Stimulated activated CD8-positive, alpha-beta memory T cell treated with anti-CD3 and anti-CD28 coated beads, Interleukin-7, amount 100 ng/mL, for 48 hours (primary cell): ENCODE measurements at places on chromosomes 6 and 20.

- no peak for DNase-seq
Measured at GRCh38 chr6:82738773-82739172, 326.9 kb downstream of the UBE3D start.

- DNase-seq = no peak
Measured at GRCh38 chr20:49706630-49707091, 7.0 kb downstream of the B4GALT5 start.

- peak; percentile 34 for DNase-seq
Measured at GRCh38 chr6:42781796-42782688, at the start of gene BICRAL. BICRAL (plus strand) TSS chr6:42782052; CDS start chr6:42822023, 39,971 bp downstream.

GRCh38 chr20:12605751-12606150 is 403.0 kb upstream of the SPTLC3 start:
- DNase-seq = no peak

DNA sequence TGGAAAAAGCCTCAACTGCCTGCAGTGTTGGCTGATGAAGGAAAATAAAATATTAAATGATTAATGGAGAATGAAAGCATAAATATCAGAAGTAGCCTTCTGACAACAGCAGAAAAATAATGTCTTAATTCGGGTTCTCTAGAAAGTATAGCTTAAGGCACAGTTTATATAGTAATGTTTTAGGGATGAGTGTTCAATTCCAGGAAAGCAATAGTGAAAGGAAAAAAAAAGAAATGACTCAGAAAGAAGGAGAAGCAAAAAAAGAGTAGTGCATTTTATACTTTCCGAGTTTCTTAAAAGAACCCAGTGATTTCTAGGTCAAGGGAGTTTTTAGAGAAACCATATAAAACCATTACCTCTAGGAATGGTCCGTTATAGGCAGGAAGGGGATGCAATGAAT is 137.3 kb downstream of the HTR1B start:
- no peak for DNase-seq

- no peak for DNase-seq
Measured at GRCh38 chr6:112187736-112188135, 66.6 kb downstream of the LAMA4 start.

- DNase-seq = no peak
Measured at GRCh38 chr6:128686084-128686483, 165.7 kb upstream of the PTPRK start.

GRCh38 chr6:26123675-26123946 is 36.4 kb downstream of the HFE start:
- DNase-seq = peak; percentile 73

DNA sequence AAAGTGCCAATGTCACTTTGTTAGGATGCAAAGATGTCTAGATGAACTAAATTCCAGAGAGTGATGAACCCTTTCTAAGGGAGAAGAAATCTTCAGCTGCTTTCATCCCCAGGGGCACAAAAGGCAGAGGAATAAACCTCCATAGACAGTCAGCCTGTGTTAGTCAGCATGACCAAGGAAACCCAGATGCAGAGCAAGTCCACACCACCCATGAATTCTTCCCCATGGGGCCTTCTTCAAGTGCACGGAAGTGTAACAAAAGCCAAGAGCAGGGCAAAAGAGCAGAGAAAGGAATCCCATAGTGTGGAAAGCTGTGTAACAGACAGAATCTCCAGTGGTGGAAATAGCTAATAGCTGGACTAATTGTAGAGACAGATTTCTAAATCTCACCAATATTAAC is 50.0 kb downstream of the DCDC2 start:
- DNase-seq = no peak

- no peak for DNase-seq
Measured at GRCh38 chr6:152093711-152094110, 286.2 kb downstream of the ESR1 start.

GRCh38 chr20:39057911-39058310 is 95.8 kb downstream of the DHX35 start:
- no peak for DNase-seq

GRCh38 chr6:132190815-132191175 is 210.5 kb downstream of the MOXD1 start:
- DNase-seq = no peak

DNA sequence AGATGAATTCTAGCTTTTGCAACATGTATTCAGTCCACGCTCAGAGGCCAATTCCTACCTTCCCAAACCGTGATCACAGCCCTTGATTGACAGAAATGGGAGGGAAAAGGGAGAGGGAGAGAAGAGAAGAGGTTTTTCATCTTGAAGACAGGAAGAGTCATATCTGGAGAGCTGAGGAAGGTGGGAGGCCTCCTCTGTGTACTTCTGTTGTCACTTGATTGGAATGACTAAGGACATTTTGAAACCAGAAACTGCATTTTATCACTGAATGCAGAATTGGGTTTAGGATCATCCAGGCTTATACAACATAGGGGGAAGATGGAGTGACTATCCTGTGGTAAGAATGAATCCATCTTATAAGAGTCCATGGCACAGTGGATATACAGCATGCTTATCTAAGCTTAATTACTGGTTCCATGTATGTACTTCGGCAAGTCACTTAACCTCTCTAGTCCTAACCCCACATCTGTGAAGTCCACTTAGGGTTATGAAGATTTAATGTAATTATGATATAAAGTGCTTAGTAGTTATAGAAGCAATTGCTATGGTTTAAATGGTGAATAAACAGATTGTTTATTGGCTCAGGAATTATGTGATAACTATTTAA is 144.0 kb downstream of the BCKDHB start:
- DNase-seq = no peak

DNA sequence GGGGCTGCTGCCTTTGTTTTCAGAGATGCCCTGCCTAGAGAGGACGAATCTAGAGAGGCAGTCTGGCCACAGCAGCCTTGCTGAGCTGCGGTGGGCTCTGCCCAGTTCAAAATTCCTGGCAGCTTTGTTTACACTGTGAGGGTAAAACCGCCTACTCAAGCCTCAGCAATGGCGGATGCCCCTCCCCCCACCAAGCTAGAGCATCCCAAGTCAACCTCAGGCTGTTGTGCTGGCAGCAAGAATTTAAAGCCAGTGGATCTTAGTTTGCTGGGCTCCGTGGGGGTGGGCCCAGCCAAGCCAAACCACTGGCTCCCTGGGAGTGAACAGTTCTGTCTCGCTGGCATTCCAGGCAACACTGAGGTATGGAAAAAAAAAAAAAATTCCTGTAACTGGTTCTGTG is 970.9 kb downstream of the TBC1D32 start:
- no peak for DNase-seq

GRCh38 chr20:62294516-62294915 is 8.3 kb upstream of the ADRM1 start:
- DNase-seq = no peak

GRCh38 chr6:140001821-140002341 is 627.4 kb upstream of the CITED2 start:
- DNase-seq = no peak

DNA sequence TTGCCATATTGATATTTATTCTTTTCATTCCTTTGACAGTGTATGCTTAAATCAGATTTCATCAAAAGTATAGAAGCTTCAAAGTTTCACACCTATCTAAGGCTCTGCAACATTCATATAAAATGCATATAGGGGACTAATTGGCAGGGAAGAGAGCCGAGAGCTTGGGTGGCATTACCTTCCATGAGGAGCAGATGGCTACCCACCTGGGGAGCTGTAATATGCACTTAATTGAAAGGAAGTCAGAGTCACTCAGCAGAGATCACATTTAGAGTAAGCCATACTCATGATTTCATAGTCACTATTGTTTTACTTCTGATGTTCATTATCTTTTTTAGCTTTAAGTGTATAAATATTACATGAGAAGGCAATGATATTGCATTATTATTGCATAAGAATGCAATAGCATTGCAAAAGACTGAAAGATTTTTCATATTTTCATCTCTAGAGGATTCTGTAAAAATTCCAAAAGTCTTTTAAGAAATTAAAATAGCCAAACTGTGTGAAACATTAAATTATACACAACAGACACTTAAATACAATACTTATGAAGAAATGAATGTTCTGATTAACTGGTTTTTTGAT is 1305.2 kb downstream of the EPHA7 start:
- no peak for DNase-seq

DNA sequence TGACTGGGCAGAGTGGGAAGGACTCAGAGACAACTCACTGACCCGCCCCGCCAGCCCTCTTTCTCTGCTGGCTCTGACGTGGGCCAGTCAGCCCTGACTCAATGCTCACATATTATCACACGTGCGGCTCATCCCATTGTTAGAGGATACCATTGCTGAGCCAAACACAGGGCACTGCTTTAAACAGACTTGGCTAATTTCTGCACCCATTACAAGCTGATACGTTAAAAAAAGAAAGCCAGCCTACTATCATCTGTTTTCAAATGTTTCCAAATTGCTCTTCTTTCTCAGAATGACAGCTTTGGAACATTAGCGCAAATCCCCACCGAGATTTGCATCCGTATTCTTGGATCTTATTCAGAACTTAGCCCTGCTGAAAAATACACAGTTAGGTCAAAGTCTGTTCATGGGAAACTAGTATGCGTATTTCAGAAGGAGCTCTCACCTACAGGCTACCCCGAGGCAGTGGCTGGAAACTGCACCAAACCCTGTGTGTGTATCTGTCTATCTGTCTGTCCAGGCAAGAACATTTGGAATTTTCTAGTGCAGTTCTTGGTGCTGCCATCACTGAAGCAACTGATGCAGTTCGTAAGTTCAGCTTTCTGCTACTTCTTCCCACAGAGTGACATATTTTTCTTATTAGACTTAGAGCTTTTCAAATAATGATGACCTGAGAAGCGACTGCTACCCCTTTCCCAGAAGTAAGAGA is 32.8 kb downstream of the RAMACL start:
- DNase-seq = no peak

DNA sequence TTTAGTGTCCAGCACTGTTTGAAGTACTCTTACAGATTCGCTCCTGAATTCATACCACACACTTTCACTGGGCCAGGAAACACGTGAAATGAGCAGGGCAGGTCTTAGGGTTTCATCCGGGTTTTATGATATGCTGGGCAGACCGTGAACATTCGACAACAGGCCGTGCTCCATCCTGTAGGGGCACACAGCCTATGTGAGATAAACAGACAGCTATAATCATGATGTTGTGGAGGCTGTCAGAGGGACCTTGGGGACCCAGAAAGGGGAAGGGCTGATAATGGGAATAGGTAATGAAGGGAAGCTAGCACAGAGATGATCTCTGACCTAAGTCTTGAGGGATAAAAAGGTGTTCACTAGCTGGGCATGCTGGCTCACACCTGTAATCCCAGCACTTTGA is 110.4 kb downstream of the RIN2 start:
- DNase-seq = no peak

GRCh38 chr20:18909254-18909653 is 95.7 kb downstream of the SCP2D1 start:
- DNase-seq = no peak

- DNase-seq = no peak
Measured at GRCh38 chr20:46933150-46933549, 38.5 kb downstream of the EYA2 start.

DNA sequence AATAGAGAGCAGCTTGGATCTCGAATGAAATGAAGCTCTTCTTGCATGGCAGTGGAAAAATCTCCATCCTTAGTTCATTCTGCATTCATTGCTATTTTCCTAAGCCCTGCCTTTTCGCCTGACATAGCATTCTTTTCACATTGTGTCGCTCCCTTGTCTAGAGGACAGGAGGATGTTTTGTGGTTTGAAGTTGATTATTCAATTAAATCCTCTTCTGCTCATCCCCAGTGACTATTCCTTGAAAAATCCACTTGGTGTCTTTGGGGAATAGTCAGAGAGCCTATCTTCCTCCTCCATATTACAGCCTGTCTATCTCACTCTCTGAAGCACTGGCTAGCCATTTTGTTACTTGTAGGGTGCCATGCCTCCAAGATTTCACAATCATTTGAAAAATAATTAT is 161.2 kb downstream of the KLHL32 start:
- no peak for DNase-seq

DNA sequence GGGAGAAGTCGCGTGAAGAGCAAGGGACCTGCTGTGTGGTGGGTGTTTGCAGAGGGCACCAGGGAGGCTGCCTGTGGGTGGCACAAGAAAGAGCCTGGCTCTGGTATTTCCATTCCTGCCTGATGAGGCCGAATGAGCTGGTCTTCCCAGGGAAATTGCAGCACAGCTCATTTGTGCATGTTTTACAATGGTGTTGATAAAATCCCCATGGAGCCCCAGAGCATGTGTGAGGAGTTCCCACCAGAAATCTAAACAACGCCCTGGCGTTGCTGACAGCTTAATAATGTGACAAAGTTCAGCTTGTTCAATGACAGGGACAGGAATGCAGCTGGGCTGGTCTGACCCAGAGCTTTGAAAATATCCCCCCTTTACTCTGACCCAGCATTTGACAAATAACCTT is 135.5 kb downstream of the CLIC5 start:
- DNase-seq = no peak

GRCh38 chr20:35398660-35399144 is 13.1 kb downstream of the UQCC1 start:
- DNase-seq = no peak

- DNase-seq = no peak
Measured at GRCh38 chr6:57183336-57183735, 11.2 kb downstream of the BAG2 start.

- DNase-seq = no peak
Measured at GRCh38 chr6:164812706-164813105, 496.7 kb downstream of the C6orf118 start.

DNA sequence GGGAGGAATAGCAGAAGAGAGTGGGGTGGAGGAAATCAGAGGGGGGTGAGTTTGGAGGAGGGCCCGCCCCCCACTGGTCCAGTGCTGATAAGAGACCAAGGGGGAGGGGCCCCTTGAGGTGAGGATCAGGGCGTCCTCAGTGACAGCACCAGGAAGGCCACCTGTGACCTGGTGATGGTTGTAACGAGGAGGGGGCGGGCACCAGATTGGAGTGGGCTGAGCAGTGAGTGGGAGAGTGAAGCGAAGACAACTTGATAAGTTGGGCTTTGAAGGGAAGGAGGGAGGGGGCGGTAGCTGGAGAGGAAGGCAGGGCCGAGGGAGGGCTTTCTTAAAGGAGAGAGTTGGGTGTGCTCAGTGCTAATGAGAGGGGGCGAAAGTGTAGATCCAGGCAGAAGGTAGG is 30.7 kb downstream of the CDH22 start:
- no peak for DNase-seq

DNA sequence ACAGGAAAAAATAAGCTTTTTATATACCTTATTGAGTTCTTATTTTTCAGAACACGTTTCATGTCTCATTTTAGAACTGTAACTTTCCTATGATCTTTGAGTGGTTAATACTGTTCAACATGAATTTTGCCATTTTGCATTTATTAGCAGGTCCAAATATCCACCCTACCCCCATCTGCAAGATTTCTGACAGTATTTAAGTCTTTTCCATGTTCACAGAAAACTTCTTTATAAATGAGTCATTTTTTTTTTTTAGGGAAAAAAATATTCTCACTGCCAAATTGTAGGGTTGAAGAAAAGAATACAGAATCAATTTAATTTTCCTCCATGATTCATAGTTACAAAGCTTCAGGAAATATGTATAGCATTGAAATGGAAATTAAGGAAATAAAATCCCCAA is 101.8 kb downstream of the COL21A1 start:
- DNase-seq = no peak

- no peak for DNase-seq
Measured at GRCh38 chr6:150887978-150888563, 22.6 kb downstream of the MTHFD1L start.

GRCh38 chr6:151325075-151326050 is 66.0 kb downstream of the ZBTB2 start:
- no peak for DNase-seq
